Fibroblast of villous mesenchyme (primary cell): ENCODE measurements at places on chromosomes 1 and 21. TPM values are rescaled to one million over a fixed set of nuclear protein-coding genes. Genes with fewer than 3 reads are reported as not detected.
A peak's percentile ranks its signal among the peaks of the same experiment; 100 is the strongest.

Gene RBM11
- 0.32 and 0.43 TPM in 2 replicates for total RNA-seq

Gene IBA57
- 3.5 and 4.3 TPM in 2 replicates for total RNA-seq

DNA sequence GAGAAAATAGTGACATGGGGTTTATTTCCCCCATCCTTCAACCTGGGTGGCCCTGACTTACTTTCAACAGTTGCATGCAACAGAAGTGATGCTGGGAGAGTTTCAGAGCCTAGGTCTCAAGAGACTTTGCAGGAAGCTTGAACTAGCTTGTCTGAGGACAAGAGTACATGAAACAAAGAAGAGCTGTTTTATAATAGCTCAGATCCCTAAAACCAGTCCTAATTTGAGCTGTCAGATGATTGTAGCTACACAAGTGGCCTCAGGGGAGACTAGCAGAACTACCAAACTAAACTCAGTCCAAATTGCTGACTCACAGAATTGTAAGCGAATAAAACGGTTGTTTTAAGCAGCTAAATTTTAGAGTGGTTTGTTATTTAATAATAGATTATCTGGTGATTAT lies 17.1 kb downstream of the RC3H1 start:
- peak; percentile 40 for DNase-seq

- DNase-seq, result no peak
These were observed 35.1 kb upstream of the SEC16B start for GRCh38 chr1:178004926-178005391.

GRCh38 chr1:111516005-111516535 lies 12.6 kb upstream of the ADORA3 start:
- peak; percentile 45 for DNase-seq

GRCh38 chr21:26925636-26926035 lies 41.3 kb downstream of the ADAMTS5 start:
- DNase-seq, result no peak
